ELR (cell line): ENCODE measurements at places on chromosomes 4 and X.

GRCh38 chrX:16061296-16061695, 62.1 kb upstream of the GRPR start:
- no peak for DNase-seq

DNA sequence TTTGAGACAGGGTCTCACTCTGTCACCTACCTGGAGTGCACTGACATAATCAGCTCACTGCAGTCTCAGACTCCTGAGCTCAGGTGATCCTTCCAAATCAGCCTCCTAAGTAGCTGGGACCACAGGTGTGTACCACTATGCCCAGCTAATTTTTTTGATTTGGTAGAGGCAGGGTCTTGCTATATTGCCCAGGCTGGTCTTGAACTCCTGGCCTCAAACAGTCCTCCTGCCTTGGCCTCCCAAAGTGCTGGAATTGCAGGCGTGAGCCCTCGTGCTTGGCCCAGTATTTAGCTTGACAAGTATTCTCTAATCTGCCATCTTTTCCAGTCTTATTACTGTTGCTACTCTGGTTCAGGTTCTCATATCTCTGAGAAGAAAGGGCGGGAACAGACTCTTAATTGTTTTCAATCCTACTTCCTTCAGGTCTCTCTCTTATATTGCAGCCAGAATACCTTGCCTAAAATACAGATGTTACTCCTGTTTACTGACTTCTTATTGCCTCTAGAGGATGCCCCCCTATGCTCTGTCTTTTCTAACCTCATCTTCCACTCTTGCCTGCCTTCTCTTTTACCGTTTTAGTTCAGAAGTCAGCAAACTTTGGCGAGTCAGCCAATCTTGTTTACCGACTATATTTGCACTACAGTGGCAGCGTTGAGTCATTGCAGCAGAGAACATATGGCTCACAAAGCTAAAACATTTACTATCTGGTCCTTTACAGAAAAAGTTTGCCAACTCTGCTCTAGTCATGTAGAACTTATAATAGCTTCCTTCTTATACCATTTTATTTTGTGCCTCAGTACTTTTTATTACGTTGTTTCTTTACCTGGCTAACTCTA, 19.0 kb downstream of the MRPL1 start:
- peak; percentile 45 for DNase-seq

GRCh38 chr4:188658958-188659522, 519.8 kb downstream of the TRIML1 start:
- no peak for DNase-seq

DNA sequence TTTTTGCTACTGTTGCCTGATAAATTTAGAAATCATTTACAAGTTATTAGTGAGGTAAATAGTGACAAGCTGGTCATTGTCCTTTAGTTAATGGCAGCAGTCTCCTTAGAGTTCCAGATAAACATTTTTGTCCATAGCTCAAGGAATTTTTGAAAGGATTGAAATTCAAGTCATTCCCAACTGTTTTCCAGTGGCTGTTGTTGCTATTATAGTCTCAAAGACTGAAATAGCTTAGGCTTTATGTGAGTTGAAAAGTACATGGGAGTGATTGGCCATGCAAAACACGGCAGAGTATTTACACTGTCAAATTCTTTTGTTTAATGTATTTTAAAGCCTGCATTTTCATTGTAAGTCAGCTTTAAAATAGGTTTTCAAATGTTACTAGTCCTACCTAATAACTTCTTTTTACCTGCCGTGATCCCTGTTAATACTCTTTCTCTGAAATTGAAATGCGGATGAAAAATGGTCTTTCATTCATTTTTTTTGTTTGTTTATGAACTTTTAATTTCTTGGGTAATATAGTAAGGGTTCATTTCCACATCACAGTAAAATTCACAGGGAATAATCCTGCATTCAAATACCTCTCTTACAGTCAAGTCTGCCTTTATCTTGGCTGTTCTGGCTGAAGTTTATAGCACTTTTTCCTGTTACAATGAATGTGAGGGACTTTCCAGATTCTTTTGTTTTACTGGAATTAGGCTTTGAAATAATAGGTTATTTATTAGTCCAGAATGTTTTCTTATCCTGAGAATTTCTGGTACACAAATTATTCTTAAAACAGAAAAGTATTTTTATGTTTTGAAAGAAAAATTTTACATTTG, 85.1 kb downstream of the PDLIM5 start:
- DNase-seq, result no peak

- DNase-seq, result no peak
Observed at GRCh38 chrX:20253232-20253543, 13.5 kb downstream of the RPS6KA3 start.

GRCh38 chrX:109614951-109615350, 10.0 kb downstream of the KCNE5 start:
- DNase-seq, result no peak

GRCh38 chr4:102620697-102621497, 119.7 kb downstream of the NFKB1 start:
- DNase-seq, result peak; percentile 76

- no peak for DNase-seq
Observed at GRCh38 chrX:20479896-20480295, 213.2 kb upstream of the RPS6KA3 start.

DNA sequence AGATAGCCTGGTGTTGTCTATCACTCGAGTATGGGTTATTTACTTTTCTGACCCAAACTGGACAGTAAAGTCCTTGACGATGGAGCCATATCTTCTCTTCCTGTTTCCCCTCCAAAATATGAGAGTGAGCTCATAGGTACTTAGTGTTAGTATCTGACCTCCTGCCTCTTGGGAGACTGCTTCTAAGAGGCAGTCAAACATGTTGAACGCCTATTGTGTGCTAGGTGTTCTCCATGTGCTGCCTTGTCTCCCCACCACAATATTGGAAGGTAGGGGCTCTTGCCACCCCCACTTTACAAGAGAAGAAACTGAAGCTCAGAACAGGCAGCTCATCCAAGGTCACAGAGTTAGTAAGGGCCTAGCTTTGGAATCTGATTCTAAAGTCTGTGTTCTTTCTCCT, 8.3 kb downstream of the EFNB1 start:
- DNase-seq, result no peak

DNA sequence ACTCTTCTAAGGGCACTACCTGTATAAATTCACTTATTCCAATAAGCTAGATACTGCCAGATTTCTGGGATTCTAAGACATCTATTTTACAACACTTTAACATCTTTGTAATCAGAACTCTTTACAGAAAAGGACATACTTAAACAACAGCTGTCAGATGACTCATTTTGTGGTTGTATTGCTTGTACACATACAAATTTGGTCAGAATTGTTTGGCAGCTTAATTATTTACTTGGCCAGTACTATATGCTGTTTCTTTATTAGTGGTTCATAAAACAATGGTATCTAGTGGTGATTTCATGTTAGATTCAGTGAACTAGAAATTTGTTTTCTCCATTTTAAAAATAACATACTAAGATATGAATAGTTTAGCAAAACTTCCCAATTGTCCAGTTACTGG, 27.2 kb downstream of the PALLD start:
- peak; percentile 77 for DNase-seq

GRCh38 chr4:57591073-57591472, 480.9 kb upstream of the IGFBP7 start:
- DNase-seq, result no peak

GRCh38 chr4:182502064-182502463, 258.9 kb downstream of the TENM3 start:
- DNase-seq, result no peak

GRCh38 chr4:26010304-26010703, 96.3 kb downstream of the SMIM20 start:
- no peak for DNase-seq

GRCh38 chr4:75698963-75699228, 25.5 kb upstream of the USO1 start:
- DNase-seq, result no peak

DNA sequence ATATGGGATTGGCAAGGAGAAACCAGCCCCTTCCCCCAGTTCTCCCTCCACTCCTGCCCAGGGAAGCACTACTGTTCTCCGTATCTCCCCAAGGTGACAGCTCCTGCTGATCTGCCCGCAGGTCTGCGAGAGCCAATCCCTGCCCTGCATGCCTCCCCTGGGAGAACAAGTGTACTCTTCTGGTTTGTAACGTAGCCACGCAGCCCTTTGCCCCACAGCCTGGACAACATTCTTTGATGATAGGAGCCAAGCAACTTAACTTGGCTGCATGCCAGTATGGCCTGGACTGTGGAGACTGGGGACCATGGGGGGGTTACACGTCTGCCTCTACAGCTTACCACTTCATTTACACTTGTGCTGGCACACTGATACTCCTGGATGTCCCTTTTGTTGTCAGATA, 2.0 kb downstream of the STBD1 start:
- no peak for DNase-seq

DNA sequence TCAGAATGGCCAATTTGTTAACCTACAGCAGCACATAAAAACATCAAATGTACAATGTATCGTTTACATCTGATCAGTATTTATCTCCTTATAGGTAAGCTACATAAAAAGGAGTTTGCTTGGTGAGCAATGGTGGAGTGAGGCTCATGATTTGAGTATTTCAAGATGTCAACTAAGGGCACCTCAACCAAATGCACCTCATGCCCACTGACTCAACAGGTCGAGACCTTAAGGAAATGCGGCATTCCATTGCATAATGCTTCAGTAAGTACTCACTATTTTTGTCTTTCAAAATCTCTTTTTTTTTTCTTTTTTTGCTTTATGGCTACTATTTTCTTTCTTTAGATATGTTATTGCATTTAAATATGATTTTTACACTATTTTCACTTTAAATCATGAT, 181.0 kb upstream of the TLL1 start:
- DNase-seq, result peak; percentile 38

DNA sequence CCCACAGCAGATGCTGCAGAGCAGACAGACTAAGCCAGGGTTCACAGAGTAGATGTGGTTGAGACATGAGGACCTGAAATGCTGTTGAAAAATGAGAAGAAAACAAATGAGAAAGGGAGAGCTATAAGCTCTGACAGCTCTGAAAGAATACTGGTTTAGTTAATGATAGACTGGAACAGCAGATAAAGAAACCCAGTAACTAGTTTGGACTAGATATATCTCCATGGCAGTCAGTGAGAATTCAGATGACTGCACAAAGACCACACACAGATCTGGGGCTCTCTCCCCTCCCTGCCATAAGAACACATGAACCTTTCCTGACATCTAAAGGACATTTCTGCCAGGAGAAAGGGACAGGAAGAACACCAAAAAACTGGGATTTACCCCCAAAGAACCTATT, 8.2 kb downstream of the NAA11 start:
- no peak for DNase-seq

DNA sequence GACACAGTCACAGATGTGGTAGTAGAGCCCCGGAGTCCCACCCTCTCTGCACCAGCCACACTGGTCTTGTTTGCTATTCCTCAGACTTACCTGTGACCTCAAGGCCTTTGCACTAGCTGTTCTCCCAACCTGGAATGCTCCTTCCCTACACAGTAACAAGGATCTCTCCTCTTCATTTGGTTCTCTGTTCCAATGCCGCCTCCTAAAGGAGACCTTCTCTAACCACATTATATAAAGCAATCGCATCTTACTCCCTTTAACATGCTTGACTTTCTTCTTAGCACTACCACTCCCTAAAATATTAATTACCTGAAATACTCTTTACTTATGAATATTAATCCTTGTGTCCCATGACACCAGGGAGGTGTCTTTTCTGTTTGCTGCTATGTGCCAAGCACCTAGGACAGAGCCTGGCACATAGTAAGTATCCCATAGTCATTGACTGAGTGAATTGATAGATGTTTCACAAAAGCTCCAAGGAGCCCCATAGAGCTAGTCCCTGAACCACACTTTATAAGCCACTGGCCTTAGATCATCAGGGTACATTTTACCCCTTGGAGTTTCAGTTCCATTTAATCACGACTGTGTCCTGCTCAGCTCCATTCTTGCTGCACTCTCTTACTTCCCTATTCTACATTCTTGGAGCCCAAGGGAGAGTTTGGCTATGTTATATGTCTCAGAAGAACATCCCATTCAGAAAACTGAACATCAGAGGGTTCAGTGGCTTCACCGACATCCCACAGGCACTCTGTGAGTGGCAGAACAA, 312.7 kb downstream of the RAB28 start:
- no peak for DNase-seq

DNA sequence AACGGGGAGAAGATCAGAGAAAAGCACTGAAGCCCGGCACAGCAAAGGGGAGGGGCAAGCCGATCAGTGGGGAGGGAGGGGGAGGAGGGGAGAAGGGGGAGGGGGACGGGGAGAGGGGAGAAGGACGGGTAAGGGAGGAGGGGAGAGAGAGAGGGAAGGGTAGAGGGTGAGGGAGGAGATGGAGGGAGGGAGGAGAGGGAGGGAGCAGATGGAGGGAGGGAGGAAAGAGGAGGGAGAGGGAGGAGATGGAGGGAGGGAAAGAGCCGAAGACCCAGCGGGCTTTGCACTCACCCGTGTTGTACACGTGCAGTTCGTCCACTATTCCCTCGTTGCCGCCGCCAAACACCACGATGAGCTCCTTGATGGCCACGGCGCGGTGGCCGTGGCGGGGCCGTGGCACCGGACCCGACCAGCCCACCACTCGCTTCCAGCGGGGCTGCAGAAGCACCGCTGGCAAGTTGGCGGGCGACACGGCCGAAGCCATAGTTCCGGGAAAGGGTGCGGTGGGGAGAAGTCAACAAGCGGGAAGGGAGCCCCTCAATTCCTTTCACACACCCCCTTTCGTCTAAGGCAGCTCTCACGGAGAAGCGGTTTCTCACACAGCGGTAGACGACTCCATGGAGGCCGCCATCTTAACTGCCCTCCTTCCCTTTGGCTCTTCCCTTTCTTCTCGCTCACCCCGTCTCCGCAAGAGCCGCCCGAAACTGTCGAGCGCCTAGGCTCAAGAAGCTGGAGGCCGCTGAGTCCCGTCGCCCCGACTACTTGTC, 1.1 kb downstream of the HCFC1 start:
- peak; percentile 58 for DNase-seq

DNA sequence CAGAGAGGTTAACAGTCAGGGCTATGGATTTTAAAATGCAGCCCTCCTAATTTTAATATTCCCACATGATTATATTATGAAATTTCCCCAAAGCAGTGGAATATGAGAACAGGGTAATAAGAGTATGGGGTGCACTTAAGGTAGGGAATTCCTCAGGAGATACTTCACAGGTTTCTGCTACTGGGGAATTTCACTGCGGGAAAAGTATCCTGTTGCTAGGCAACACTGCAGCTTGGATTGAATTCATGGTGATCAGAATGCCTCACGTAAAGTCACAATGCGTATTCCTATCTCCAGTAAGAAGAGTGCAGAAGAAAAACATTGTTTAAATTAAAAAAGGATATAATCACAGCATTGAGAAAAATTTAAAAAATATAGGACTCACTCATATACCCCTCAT, 398.1 kb upstream of the RPS6KA3 start:
- DNase-seq, result no peak

- DNase-seq, result no peak
Observed at GRCh38 chr4:86461849-86462248, 102.0 kb upstream of the MAPK10 start.

DNA sequence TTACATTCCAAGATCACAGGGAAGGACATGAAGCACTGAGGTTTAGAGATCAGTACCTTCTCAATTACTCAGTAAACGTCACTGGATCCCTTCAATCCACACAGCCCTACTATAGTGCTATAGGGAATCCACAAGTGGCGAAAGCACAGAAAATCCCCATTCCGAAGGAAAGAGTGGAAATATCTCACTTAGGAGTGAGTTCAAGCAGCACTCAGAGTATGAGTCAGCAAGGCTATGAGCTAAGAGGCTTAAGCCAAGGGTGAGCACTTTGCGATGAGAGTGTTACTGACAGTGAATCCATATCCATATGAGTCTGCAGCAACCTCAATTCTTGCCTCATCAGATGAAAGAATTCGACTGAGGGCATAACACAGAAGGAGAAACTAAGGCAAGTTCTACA, 165.1 kb downstream of the VSIG4 start:
- DNase-seq, result no peak

- no peak for DNase-seq
Observed at GRCh38 chrX:137548261-137548660, 17.7 kb upstream of the ZIC3 start.
